ENCODE measurements at places on chromosomes 5 and 9.
A peak's percentile ranks its signal among the peaks of the same experiment; 100 is the strongest.

DNA sequence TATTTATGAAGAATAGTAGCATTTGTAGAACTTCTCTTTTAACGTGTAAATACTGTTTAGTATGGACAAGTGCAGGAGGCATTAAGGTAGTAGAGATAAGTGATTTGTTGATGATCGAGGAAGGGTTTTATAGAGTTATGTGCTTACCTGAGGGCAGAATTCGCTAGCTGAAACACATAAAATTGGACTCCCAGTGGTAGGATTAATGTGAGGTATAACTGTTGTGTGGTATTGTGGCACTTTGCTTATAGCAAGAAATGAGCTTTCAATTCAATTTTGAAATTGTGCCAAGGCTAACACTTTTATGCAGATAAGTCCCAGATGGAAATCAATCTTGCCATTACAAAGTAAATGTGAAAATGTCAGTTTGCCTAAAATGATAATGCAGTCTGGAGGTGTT is 1.2 kb downstream of the AP3S1 start:
- no peak for DNase-seq

DNA sequence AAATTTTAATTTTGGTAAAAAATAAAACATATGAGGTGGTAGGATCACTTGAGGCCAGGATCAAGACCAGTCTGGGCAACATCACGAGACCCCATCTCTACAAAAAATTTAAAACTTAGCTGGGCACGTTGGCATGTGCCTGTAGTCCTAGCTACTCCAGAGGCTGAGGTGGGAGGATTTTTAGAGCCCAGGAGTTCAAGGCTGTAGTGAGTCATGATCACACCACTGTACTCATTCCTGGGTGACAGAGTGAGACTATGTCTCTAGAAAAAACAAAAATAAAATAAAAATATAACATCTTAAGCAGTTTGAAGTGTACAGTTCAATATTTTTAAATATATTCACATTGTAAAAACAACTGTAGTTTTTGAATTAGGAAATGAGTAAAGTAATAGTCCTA is 108.3 kb downstream of the SMIM15 start:
- DNase-seq: no peak

GRCh38 chr9:123355761-123356431 is at the start of gene CRB2:
Gene CRB2, plus strand, starts transcription at chr9:123356197. Its CDS starts 64 bp downstream, at chr9:123356261.
- DNase-seq: no peak

GRCh38 chr5:175847503-175847902 is 23.9 kb upstream of the CPLX2 start:
- DNase-seq: no peak

DNA sequence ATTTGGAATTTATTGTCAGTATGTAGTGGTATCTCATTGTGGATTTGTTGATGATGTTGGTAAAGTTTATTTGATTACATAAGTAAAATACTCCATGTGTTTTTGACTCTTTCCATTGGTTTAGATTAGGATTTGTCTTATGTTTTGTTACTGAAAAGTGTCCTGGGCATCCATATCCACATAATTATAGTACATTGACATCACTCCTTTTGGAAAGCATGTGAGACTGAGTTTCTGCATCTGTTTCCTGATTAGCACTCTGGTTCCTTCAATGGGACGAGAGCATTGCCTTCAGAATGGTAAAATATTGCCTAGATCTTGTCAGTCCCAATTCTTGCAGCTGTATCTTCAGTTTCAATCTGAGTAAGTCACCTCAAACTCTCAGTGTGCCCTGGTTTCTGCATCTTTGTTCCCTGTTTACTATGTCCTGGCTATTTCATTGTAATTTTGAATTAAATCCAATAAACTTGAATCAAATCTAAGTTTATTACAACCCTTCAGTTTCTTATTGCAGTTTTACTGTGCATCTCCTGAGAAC is 128.1 kb downstream of the FBXO38 start:
- DNase-seq: no peak

DNA sequence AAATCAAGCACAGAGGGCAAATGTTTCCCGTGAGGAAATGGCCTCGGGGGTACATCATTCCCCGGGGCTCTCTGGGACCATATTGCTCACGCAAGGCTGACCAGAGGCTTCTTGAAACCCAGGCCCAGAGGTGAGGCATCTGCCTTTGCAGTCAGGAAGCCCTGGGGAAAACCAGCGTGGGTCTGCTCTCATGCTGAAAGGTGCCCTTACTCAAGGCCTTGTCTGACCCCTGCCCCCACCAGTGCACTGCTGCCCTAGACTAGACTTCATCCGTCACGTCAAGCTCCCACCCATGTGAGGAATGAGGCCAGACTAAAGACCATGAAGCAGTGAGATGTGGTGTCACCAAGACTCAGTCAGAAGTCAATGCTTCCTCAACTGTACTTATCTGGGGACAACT is 66.1 kb downstream of the PAX5 start:
- DNase-seq: no peak

GRCh38 chr9:76654575-76654974 is 109.7 kb upstream of the PCA3 start:
- no peak for DNase-seq

DNA sequence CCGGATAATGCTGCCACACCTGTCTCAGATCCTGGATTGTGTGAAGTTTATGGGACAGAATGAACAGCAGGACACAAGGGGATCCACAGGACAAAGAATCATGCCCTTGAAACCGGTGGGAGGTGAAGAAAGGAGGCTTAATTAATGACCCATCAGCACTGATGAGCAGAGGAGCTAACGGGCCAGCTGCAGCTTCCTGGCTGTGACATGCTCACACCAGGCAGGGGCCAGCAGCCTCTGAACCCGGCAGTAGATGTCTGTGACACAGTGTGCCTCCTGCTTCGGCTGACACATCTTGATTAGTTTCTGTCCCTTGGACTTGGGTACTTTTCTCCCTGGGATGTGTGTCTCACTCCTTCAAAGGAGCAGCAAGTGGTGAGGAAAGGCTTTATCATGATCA is 328.8 kb upstream of the BRINP1 start:
- no peak for DNase-seq

DNA sequence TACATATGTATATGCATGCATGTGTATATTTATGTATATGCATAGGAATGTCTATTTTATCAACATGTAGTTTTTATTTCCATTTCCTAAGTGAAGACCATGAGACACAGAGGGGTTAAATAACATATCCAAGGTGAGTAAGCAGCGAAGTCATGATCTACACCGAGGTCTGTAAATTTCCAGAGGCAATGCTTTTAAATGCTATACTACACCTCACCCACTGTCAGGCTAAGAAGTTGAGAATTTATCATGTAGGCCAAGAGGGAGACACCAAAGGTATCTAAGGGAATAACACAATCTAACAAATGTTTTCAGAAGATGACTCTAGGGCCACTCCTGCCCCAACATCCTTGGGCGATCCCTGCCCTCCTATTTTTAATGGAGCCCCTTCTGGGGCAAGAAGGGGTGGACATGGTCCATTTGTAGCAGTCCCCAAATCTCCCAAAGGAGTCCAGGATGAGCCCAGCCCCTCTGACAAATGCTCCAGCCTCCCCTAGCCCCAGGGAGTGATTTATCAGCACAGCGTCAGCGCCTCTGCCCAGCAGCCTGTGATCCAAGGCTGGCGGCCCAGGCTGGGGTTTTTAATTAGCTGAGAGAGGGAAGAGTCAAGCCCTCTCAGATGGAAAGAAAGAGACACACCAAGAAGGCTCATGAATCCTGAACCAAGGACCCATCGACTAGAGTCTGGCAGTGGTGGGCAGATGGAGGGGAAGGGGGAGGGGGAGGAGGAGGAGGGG is 339.9 kb downstream of the ASTN2 start:
- DNase-seq: no peak

DNA sequence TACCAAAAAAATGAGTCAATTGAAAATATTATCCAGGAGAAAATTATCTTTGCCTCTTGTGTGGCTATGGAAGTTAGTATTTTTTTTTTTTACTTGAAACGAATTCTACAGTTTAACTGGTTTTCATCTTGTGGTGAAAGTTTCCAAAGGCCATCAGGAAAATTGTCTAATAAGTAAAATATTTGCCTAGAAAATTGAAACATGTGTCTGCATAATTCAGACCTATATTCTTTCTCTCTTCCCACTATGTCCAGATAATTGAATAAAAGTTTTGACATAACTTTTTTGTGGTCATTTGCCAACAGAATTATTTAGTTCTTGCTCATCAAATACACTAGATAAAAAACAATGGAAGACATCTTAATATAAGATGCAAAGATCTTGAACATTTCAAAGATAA is 321.5 kb upstream of the RPS23 start:
- DNase-seq: no peak

- no peak for DNase-seq
Observed at GRCh38 chr5:151469386-151469785, 22.0 kb downstream of the SLC36A1 start.

- no peak for DNase-seq
Observed at GRCh38 chr9:37262410-37262809, 142.0 kb downstream of the ZCCHC7 start.

DNA sequence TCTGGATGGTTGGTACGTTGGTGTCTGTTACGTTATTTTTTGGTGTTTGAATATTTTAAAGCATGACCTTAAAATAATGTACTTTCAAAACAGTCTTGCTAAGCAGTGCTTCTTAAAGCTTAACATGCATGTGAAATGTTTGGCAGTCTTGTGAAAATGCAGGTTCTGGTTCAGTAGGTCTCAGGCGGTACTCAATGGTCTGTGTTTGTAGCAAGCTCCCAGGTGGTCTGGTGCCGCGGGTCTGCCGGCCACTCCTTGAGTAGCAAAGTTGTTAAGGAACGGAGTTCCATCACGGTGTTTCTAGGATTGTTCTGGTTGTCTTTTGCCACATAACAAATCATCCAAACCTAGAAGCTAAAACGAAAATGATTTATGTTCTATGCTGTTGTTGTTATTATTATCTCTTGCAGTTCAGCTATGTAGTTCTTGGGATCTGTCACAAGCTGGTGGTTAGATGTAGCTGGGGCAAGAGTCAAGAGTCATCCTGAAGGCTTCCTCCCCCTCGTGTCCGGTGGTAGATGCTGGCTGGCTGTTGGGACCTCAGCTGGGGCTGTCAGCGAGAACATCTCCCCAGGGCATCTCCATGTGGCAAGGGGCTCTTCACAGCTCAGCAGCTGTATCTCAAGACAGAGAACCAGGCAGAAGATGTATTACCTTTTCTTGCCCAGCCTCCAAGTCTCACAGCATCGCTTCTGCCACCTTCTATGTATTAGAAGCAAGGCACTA is 186.8 kb downstream of the PALM2AKAP2 start:
- DNase-seq: no peak

DNA sequence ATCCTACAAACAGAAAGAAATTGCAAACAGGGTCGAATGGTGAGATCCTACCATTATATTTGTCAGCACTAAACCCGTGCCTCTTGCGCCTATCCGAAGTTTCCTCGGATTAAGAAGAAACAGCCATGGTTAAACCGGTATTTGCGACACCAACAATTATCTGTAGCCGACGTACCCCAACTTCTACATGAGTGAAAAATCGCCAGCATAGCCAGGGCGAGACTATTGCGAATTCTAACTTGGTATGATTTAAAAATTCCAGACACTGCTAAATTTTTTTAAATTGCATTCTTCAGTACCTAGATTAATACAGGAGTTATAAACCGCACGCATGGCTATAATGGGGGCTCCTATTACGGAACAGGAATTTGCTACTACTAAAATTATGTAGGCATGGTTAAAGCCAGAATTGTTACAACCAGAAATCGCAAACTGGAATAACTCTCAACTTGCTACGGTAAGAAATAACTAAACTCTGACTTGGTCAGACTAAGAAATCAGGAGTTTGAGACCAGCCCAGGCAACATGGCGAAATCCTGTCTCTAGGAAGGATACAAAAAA is 25.3 kb upstream of the ANXA2R start:
- DNase-seq: no peak

DNA sequence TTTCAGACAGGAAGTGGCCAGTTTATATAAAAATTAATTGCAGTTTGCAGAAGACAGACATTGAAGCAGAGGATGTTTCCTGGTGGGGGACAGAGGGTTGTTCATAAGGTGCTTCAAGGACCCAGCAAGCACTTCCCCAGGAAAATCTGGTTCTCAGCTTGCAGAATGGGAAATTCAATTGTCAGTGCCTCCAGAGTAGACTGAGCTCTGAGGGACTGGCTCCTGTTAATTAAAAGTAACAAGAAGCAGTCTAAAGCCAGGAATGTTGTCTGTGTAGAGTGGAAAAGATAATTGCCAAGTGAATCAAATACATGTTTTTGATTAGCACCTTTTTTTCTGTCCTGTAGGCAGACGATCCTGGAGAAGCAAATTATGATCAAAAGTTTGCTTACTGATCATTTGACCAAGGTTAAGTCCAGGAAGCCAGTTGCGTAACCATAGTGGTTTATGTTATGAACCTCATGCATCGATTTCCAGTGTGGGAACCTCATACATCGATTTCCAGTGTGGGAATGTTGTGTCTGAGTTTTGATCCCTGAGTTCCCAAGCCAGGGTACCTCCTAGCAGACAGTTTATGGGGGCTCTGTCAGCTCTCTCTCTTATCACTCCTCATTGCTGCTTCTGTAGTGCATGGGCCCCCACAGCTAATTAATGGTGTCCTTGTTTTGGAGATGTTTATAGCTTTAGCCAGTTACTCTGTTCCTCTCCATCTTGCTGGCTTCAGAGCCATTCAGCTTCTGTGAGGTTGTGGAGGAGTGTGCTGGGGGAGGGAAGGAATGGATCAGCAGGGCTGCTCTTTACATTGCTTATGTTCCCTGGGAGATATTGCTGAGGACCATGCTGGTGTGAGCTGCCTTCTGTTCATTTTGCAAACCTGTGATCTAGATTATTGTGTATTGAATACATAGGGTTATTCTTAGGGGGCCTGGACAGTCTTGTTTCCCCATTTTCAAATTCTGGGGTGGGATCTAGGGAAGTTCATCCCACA is 17.1 kb downstream of the MSANTD3 start:
- DNase-seq: no peak

- DNase-seq: peak; percentile 7
Observed at GRCh38 chr5:149172261-149172660, 31.0 kb downstream of the ABLIM3 start.

DNA sequence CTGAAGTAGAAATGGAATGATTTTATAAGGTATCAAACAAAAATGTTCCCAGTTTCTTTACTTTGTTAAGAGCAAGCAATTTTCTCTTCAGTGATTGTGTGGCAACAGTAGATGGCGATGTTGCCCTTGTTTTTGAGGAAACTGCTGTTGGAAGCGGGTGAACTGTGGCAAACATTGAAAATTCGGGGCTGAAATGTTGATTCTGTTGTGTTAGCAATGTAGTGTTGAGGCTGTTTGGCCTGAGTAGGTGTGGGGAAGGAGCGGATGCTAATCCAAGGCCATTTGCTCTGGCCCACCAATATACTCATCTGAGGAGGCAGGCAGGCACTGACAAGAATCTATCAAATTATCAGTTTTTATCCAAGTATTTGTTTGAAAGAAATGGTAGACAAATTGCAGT is 129.8 kb downstream of the SLC12A2 start:
- peak; percentile 35 for DNase-seq

GRCh38 chr9:3436629-3437420 is 89.0 kb downstream of the RFX3 start:
- no peak for DNase-seq

All from stimulated activated CD4-positive, alpha-beta T cell treated with anti-CD3 and anti-CD28 coated beads, Interleukin-2, amount 100 ng/mL, for 48 hours (primary cell).